ENCODE measurements at places on chromosomes 11 and 22.

DNA sequence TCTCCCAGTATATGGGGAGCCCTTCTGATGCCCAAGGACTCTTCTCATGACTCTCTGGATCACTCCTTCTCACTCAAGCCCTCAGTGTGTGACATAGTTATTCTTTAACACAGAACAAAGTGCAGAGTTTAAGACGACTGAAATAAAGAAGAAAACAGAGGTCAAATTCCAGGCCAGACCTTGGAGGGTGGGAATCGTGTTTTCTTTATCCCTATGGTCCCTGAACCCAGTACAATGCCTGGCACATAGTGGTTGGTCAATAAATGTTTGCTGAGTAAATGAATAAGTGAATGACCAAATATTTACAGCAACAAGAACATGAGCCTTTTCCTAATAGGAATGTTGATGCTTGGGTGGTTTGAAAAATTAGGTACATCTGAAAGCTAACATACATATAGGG, 28.8 kb downstream of the VSTM5 start:
- no peak for DNase-seq
- H3K4me1 ChIP-seq, result peaks cover 5% of the 10 kb centered on the region
- H3K36me3 ChIP-seq, result no peaks in the 10 kb centered on the region
- no peak overlapping the region for H3K27ac ChIP-seq
- no peaks in the 10 kb centered on the region for H3K27me3 ChIP-seq

- peaks cover 23% of the 10 kb centered on the region for H3K36me3 ChIP-seq
- H3K27me3 ChIP-seq, result no peaks in the 10 kb centered on the region
- H3K27ac ChIP-seq, result no peak overlapping the region
- H3K4me3 ChIP-seq, result no peak overlapping the region
- no peaks in the 10 kb centered on the region for H3K4me1 ChIP-seq
Measured at GRCh38 chr11:108206171-108206570, 16.3 kb downstream of the NPAT start.

DNA sequence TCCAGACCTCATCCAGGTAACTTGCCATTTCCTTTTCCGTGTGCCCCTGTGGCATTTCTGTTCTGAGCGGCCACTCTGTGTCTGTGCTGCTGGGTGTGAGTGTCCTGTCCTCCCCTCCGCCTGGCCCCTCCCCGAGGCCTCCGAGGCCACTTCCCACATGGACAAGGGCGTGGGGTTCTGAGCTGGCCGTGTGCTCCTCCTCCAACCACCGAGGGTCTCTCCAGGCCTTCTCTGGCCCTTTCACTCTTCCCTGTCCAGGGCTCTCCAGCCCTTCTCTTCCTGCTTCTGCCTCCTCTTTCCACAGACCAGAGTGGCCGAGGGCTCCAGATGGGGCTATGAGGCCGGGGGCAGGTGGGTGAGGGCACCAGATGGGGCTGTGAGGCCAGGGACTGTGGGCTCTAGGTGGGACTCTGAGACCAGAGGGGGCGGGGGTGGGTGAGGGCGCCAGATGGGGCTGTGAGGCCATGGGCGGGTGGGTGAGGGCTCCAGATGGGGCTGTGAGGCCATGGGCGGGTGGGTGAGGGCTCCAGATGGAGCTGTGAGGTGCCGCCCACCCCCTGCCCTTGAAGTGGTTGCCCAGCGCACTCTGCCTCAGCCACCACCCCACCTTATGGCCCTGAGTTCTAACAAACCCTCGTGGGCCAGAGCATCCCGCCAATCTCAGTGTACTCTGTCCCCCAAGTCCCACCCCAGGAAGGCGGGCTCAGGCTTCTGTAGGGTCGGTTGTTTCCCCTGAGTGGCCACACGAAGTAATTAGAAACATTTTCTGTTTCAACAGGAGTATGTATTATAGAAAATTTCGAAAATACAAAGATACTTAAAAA, 24.1 kb downstream of the PTDSS2 start:
- peaks cover 4% of the 10 kb centered on the region for H3K4me1 ChIP-seq
- no peak for DNase-seq

DNA sequence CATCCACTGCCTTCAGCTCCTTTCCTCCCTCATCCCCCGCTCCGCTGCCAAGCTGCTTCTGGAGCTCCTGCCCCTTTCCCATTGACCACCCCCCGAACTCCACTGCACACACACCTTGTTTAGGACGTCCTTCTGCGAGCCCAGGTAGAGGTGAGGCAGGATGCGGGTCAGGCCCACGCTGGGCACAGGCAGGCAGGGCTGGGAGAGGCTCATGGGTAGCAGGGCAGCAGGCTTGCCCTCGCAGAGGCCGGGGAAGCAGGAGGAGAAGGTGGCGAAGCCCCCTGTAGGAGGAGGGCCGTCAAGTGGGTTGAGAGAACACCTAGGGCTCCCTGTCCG, 13.3 kb downstream of the DUSP8 start:
- no peak overlapping the region for H3K4me3 ChIP-seq
- H3K27ac ChIP-seq, result no peak overlapping the region
- DNase-seq, result no peak

- no peak overlapping the region for H3K27ac ChIP-seq
- no peak for DNase-seq
- H3K4me3 ChIP-seq, result no peak overlapping the region
- H3K36me3 ChIP-seq, result no peaks in the 10 kb centered on the region
Measured at GRCh38 chr22:46652081-46652846, 32.1 kb downstream of the GRAMD4 start.
